Activated naive CD4-positive, alpha-beta T cell (primary cell): ENCODE measurements at places on chromosomes 16 and 17.

DNA sequence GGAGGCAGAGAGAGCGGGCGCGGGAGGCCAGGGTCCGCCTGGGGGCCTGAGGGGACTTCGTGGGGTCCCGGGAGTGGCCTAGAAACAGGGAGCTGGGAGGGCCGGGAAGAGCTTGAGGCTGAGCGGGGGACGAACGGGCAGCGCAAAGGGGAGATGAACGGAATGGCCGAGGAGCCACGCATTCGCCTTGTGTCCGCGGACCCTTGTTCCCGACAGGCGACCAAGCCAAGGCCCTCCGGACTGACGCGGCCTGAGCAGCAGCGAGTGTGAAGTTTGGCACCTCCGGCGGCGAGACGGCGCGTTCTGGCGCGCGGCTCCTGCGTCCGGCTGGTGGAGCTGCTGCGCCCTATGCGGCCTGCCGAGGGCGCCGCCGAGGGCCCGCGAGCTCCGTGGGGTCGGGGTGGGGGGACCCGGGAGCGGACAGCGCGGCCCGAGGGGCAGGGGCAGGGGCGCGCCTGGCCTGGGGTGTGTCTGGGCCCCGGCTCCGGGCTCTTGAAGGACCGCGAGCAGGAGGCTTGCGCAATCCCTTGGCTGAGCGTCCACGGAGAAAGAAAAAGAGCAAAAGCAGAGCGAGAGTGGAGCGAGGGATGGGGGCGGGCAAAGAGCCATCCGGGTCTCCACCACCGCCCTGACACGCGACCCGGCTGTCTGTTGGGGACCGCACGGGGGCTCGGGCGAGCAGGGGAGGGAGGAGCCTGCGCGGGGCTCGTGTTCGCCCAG is 1.2 kb upstream of the CBX4 start:
- DNase-seq: peak; percentile 20

DNA sequence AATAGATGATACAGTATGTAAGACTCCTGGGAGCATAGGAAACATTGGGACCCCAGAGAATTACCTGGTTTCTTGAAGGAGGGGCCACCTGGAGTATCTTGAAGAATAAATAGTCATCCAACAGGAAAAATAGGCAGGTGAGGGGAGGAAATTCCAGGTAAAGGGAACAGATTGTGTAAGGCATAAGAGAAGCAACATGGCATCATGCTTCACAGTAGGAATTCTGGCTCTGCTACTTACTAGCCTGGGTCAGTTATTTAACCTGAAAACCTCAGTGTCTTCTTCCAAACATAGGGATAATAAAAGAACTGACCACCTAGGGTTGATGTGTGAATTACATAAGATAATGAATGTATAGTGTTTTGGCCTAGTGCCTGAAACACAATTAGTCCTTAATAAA is 122.1 kb downstream of the CA10 start:
- DNase-seq: no peak

- DNase-seq: no peak
Observed at GRCh38 chr17:63974594-63975192, 2.0 kb upstream of the SCN4A start.

- DNase-seq: no peak
Observed at GRCh38 chr17:2943981-2944380, 119.4 kb downstream of the OR1D5 start.

DNA sequence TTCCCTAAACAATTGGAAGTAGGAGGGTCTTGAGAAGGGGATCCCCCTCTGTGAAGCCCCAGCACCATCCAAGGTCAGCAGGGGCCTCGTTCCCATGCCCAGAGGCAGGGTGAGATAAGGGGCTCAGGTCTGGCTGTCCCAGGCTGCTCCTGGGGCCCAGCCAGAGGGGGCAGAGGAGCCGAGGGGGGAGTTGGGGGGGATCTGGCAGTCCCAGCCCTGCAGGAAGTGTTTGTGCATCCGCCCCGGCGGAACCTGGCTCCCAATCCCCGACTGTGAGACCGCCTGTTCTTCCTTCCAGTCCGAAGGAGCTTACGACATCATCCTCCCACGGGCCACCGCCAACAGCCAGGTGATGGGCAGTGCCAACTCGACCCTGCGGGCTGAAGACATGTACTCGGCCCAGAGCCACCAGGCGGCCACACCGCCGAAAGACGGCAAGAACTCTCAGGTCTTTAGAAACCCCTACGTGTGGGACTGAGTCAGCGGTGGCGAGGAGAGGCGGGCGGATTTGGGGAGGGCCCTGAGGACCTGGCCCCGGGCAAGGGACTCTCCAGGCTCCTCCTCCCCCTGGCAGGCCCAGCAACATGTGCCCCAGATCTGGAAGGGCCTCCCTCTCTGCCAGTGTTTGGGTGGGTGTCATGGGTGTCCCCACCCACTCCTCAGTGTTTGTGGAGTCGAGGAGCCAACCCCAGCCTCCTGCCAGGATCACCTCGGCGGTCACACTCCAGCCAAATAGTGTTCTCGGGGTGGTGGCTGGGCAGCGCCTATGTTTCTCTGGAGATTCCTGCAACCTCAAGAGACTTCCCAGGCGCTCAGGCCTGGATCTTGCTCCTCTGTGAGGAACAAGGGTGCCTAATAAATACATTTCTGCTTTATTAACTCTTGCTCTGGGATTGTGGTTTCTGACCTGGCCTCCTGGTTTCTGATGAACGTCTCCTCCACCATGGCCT is 14.9 kb downstream of the GPRC5C start:
- DNase-seq: no peak

- DNase-seq: no peak
Observed at GRCh38 chr17:50039058-50039457, 16.9 kb upstream of the ITGA3 start.

DNA sequence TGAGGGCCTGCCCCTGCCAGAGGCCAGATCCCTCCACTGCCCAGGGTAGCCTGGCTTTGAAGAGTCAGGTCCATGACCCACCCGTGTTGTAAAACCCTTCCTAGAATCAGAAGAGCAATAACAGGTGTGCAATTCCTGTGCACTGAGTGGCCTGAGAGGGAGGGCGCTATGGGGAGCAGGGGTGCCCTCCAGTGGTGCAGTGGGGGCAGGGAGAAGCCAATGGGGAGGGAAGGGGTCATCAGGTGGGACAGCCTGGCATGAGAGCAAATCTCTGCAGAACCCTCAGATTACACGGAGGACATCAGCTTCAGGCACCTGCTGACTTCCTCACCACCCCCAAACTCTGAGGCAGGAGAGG is 72.9 kb upstream of the ZNF469 start:
- no peak for DNase-seq

- no peak for DNase-seq
Observed at GRCh38 chr17:44572801-44573200, 15.5 kb downstream of the FZD2 start.

GRCh38 chr16:66692341-66692740 is 4.2 kb downstream of the CMTM4 start:
- no peak for DNase-seq

DNA sequence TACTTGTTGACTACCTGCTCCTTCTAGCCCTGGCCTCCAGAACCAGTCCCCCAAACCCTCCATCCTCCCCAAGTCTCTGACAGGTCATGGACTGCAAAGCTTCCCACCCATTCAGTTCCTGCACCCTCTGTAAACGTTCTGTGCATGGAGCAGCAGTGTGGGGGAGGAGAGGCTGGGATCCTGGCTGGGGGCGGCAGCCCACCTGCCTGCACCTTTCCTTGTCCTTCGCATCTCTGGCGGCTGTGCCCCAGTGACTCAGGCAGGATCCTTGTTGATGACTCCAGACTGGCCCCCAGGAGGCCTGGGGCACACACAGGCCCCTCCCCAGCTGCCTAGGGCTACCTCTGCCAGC is 1.6 kb upstream of the PKMYT1 start:
- DNase-seq: no peak

- no peak for DNase-seq
Observed at GRCh38 chr17:75478508-75478907, 22.1 kb downstream of the TMEM94 start.

- no peak for DNase-seq
Observed at GRCh38 chr17:38926293-38927070, 1.1 kb downstream of the LASP1NB start.

DNA sequence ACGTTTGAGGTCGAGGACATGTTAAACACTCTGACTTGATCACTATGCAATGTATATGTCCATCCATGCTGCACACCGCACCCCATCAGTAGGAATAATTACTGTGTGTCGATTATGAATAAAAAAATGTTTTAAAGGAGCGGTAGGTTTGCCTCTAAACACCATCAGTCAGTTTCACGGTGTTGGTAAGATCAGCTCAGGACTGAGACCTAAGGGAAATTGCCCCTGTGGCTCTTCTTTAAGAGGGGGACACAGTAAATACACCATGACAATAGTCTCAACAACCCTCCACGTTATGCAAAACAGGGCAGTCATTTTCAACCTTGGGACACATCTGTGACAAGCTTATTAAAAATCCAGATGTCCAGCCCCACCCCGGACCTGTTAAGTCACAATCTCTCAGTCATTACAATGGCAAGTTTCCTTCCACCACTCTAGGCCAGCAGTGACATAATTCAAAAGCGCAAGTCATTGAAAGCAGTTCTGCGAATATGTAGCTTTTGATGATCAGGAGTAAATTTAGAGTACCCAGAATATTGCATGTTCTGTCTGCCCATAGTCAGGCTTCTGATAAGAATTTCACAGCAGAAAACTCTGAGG is 1.2 kb downstream of the ATMIN start:
- no peak for DNase-seq

- no peak for DNase-seq
Observed at GRCh38 chr17:79089720-79090442, 15.3 kb downstream of the ENGASE start.

DNA sequence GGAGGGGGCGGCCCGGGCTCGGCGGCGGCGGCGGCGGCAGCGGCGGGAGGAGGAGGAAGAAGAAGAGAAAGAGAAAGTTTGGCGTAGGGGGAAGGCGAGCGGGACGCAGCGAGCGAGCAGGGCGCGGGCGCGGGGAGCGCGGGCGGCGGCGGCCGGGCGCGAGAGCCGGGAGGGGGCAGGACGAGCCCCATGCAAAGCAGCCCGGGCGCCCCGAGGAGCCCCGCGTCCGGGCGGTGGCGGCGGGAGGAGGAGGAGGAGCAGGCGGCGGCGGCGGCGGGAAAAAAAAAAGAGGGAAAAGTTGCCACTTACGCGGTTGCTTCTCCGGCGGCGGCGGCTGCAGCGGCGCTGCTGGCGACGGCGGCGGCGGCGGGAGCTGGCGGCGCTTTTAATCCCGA is 10.3 kb upstream of the ZFHX3 start:
- no peak for DNase-seq

DNA sequence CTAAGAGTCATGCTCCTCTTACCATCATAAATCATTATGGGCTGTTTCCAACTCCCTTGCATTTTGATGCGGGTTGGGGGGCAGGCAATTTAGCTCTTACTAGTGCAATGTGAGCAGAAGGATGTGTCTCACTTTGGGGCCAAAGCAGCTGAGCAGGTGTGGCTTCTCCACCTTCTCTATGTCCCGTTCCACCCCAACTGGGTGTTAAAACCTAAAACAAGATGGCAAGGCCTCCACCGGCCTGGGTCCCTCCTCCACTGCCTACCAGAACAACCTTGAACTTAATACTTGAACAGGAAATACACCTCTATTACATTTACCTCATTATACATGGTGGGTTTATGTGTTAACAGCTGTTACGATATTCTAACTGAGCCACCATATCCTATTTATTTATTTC is 52.8 kb downstream of the TOX3 start:
- DNase-seq: no peak

DNA sequence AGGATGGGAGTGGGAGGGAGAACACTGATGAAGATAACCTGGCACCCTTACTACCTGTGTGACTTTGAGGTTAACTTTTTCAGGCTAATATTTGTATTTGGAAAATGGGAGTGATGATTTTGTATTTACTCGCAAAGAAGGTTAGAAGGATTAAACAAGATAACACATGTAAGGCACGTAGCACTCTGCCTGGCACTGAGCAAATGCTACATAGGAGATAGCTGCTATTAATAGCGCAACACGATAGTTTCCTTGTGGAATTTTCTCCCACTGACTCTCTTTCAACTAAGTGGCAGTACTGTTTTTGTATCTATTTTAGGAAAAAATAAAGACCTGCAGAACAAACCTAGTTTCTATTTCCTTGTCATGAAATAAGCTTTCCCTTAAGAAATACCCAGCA is 15.4 kb upstream of the KCNJ16 start:
- DNase-seq: no peak

DNA sequence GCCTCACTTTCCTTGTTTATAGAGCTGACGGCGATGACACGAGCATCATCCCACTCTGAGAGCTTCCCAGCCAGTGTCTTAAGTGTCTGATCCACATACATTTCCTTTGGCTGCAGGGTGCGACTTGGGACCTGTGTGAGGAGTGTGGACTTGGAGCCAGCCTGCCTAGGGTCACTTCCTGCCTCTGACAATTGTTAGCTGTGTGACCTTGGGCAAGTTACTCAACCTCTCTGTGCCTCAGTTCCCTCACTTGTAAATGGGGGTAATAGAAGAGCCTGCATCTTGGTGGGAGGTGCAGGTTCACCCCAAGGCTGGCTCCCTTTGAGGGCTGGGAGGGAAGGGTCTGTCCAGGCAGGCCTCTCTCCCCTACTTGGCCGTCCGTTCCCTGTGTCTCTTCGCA is 27.4 kb upstream of the GSE1 start:
- DNase-seq: no peak

DNA sequence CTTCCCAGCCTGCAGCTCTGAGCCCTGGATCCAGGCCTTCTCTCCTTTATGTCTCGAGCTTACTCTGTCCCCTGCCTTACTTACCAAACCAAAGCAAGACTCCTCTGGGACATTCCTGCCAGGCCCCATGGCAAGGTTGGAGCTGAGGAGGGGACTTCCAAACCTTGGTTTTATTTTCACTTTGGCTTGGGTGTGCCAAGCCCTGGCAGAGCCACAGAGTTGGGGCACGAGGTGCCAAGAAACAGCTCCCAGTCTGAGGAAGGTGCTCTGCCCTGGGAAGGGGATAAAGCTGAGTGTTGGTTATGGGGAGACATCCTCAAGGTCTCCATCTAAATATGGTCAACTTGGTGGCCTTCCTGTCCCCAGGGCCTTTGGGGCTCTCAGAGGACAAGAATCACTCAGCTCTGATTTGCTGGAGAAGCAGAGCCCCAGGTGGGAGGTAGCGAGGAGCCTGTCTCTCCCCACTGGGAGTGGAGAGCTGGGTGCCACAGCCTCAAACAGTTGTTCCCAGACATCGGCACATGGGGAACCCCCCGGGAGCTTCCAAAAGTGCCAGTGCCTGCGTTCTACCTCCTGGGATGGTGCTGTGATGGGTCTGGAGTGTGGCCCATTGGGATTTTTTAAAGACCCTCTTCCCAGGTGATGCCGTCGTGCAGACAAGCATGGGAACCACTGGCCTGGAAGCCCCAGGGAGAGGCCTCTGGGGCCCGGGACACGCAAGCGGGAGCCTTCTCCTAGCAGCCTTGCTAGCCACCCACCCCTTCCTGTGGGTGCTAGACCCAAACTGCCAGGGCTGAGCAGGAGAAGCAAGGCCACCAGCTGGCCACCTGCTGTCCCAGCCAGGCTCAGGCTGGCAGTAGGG is 10.3 kb downstream of the NLRC5 start:
- DNase-seq: no peak
